ENCODE measurements at places on chromosomes 4 and X. TPM values are rescaled to one million over a fixed set of nuclear protein-coding genes. Genes with fewer than 3 reads are reported as not detected.

DNA sequence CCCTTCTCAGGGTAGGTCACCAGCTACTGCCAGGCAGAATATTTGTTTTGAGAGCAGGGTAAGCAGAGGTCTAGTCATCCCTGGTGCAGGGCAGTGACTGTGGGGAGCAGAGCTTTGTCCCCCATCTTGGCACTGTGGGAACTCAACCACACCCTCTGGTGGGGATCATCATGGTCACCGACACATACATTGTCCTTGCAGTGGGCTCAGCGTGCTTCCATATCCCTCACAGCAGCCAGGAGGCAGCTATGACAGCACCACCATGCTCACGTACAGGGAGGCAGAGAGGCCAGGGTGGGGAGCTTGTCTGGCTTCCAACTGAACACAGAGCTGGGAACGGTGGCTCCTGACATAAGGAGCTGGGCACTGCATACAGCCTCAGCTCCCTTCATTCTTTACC, 102.3 kb downstream of the ENPP6 start:
- no peak for DNase-seq

GRCh38 chr4:7839856-7840255, 99.8 kb downstream of the AFAP1 start:
- DNase-seq, result no peak

GRCh38 chr4:17018013-17018412, 119.6 kb upstream of the LDB2 start:
- no peak for DNase-seq

GRCh38 chr4:14241574-14241973, 614.0 kb upstream of the BOD1L1 start:
- no peak for DNase-seq

DNA sequence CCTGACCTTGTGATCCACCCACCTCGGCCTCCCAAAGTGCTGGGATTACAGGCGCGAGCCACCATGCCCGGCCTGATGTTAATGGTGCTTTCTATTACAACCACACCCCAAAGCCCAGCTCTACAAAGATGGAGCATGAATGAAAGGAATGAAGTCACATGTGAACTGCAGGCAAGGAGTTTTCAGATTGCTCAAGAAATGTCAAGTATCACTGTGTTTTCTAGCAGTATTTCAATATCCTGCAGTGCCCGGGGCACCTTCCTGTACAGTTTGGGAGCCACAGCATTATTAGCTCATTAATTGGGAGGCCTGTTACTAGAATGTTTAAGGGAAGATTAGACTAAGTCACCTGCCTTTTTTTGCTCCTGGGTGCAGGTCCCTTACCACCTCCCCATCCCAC, 40.1 kb downstream of the PRIMPOL start:
- no peak for DNase-seq

DNA sequence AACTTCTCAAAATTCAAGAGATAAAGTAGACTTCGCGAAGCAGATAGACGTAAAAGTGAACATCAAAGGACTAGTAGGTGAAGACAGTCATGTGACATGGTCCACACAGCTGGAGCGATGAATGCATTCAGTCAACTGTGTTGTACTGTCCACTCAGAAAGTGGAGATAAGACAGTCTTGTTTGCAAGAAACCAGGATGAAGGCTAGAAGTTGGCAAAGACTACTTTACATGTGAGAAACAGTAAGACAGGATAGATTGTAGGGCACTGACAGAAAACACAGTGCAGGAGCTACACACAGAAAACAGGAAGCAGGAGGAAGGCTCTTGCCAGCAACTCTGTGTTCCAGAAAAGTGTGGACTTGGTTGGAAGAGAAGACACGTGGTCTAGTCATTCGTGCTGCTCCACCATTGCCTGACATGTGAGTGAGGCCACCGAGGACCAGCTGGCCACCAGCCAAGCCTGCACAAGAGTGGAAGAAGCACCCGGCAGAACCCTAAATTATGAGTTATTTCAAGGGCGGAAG, 78.9 kb downstream of the FAT1 start:
- no peak for DNase-seq

DNA sequence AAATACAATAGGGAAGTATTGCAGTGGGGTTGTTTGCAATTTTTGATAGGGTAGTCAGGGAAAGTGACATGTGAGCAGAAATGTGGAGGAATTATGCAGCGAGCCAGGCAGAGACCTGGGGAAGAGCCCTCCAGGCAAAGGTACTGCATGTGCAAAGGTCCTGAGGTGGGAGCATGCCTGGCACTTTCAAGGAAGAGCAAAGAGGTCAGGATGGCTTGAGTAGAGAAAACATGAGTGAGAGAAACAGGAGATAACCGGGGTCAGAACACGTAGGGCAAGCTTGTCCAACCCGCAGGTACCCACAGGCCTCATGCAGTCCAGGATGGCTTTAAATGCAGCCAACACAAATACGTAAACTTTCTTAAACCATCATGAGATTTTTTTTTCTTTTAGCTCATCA, 71.0 kb downstream of the COQ2 start:
- no peak for DNase-seq

DNA sequence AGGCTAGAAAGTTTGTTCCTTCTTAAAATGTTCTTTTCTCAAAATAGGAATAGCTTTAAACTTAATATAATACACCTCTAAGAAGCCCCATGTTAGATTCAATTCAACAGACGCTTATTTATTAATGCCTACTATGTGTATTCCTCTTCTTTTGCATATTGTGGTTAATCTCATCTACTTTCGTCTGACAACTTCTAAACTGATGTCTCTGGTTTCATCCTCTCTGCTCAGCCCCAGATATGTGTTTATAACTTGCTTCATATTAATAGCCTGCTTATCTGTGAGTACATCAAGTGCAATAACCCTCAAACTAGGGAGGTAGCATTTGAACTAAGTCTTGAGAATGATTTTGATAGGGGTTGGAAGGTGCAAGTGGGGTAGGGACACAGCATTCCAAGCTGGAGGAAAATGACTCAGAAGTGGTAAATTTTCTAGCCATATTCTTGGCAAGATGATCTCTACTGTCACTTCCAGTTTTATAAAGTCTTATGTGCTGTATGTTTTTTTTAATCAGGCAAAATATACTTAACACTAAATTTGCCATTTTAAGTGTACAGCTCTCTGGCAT, 37.0 kb downstream of the STK26 start:
- DNase-seq, result no peak

- DNase-seq, result no peak
Observed at GRCh38 chr4:160981083-160981482, 1182.7 kb downstream of the FSTL5 start.

- no peak for DNase-seq
Observed at GRCh38 chr4:77126809-77127208, 30.2 kb upstream of the CCNG2 start.

DNA sequence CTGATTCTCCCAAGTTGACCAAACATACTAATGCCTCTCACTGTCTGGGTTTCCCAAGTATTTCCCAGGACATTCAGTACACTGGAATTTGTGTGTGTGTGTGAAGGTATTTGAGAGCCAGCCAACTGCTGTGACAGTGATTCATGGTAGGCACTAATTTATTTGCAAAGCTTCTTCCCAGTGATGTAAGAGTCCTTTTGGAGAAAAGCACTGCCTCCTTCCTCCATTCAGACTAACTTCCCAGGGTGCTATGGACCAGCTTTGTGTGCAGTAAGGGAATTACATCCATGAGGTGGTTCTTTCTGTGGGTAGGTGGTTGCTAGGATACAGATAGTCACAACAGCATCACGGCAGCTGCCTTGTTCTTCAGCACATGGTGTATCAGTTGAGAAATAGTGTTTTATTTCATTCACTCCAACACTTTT, 8.7 kb downstream of the EGF start:
- DNase-seq, result no peak

DNA sequence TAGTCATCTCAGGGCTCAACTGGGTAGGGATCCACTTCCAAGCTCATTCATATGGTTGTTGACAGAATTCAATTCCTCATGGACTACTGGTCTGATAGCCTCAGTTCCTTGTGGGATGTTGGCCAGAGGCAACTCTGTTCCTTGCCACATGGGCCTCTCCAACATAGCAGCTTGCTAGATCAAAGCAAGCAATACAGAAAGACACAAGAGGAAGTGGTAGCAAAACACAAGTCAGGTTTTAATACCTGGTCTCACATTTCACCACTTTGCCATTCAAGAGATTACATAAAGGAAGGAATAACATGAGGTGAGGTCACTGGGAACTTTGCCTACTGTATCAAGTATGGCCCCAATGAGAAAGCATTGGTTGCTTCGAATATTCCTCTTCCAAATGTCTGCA, 79.2 kb downstream of the PRSS12 start:
- no peak for DNase-seq

- no peak for DNase-seq
Observed at GRCh38 chr4:158811216-158811540, 42.4 kb downstream of the FNIP2 start.

DNA sequence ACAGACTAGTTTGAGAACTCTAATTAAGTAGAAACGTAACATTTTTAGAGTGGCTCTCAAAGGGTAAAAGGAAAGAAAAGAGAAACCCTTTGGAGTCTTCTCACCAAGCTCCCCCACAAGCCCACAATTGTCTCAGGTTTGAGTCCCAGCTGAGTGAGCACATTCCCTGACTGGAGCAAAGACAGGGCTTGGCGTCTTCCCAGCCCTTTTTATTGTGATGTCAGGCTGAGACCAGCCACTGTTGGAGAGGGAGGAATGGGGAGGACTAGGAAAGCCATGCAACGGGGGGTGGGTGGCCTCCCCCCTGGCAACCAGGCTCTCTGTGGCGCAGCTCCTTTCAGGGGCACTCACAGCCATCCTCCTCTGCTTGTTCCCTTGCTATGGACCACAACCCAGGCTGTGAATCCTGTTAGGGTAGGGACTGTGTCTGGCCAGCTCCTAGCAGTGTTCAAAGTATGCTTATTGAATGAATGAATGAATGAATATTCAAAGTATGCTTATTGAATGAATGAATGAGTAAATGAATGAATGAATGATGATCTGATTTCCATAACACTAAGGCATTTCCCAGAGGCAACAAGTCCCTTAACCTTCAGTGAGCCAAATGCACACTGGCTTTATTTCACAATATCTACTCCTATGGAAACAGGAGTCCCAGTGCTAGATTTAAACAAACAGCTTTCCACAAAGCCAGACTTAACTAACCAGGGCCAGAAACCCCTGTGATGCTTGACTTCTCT, 413.3 kb downstream of the MID1IP1 start:
- DNase-seq, result no peak

- no peak for DNase-seq
Observed at GRCh38 chrX:150942942-150943594, 40.1 kb upstream of the HMGB3 start.

DNA sequence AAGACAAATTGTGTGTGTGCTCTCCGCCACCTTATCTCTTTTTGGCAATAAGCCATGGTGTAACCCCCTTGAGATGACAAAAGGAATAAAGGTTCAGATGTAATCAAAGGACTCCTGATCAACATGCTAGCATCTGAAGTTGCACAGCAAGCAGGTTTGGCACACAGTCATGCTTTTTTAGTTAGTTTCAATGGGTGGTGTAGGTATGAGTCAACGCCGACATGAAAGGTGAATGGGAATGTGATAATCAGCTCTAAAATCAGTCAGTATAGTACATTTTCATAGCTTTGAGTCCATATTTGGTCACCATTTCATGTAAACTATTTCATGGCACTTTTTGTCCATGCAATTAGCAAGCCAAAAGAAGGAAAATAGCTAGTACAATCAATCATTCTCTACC, 50.4 kb upstream of the ETNPPL start:
- DNase-seq, result no peak

- no peak for DNase-seq
Observed at GRCh38 chr4:141079393-141079930, 53.8 kb downstream of the RNF150 start.

DNA sequence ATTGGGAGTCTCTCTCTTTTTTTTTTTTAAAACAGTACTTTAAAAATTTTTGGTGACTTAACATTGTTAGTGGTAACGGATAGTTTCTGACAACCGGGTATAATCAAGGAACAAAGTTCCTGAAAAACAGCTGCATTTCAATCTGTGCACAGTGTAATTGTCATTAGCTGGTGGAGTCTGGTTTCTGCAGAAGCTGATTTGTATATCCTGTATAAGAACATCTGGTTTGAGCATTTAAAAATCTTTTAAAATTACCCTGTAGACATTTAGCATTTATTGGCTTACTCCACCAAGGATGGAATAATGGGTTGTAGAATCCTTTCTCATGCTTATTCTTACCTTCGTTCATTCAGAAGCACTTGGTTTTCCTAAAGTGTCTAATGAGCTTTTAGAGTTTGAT, 11.2 kb downstream of the JADE1 start:
- no peak for DNase-seq

- no peak for DNase-seq
Observed at GRCh38 chr4:140641789-140642439, 73.2 kb upstream of the UCP1 start.

- DNase-seq, result no peak
Observed at GRCh38 chr4:74628852-74629620, 165.3 kb downstream of the BTC start.

Gene DHX15
- 147 TPM for total RNA-seq

Gene OPN1MW
- not detected for total RNA-seq

Gene NMU
- total RNA-seq, result not detected

Gene DAPP1
- total RNA-seq, result 12.9 TPM

Gene FAAH2
- 13.2 TPM for total RNA-seq

Gene ZBTB33
- total RNA-seq, result 25.7 TPM

Gene GAB3
- 9.1 TPM for total RNA-seq

Gene PPEF2
- 0.85 TPM for total RNA-seq

Gene GPR143
- not detected for total RNA-seq

Gene SFRP2
- 0.82 TPM for total RNA-seq
